ENCODE measurements at places on chromosomes 16 and 17.

DNA sequence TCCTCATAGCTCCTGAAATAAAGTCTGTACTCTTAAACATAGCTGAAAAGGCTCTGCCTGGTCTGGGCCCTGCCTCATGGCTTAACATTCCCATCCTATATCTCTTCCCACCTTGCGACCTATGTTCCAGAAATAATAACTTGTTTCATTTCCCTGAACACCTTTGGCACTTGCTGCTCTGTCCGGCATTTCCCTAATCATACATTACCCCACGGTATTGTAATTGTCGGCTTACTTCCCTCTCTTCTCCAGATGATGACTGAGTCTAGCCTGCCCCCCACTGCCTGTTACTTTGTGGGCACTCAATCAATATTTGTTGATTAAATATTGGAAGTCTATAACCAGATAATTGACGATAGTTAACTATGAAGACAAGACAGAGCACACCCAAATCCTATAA lies 23.3 kb upstream of the SUPT4H1 start:
- no peak for DNase-seq

GRCh38 chr17:68794636-68795434 lies 160.4 kb downstream of the ABCA8 start:
- DNase-seq, result no peak

- DNase-seq, result no peak
These were observed 532.3 kb upstream of the PSMD7 start for GRCh38 chr16:73764321-73764720.

DNA sequence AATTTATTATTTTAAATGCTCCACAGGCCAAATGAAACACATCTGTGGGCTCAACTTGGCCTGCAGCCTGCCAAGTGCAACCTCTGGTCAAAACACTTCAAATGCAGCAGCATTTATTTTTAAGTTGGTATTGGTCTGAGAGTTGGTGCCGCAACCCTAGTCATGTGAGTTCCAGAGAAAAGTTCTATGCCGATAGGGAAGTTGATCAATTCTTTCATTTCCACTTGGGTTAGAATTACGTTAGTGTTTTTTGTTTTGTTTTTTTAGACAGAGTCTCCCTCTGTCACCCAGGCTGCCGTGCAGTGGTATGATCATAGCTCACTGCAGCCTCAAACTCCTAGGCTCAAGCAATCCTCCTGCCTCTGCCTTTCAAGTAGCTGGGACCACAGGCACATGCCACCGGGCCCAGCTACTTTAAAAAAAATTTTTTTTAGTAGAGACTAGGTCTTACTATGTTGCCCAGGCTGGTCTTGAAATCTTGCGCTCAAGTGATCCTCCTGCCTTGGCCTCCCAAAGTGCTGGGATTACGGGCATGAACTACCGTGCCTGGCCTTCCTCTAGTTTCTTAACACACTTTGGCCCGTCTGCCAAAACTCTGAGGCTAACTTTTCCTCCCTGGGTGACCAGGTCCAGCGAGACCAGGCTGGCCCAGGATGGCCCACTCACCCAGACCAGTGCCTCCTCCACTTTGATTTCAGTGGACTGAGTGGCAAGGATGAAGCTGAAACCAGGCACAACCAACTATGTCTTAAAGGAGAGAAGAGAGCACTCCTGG lies 221.1 kb downstream of the MRTFB start:
- no peak for DNase-seq

DNA sequence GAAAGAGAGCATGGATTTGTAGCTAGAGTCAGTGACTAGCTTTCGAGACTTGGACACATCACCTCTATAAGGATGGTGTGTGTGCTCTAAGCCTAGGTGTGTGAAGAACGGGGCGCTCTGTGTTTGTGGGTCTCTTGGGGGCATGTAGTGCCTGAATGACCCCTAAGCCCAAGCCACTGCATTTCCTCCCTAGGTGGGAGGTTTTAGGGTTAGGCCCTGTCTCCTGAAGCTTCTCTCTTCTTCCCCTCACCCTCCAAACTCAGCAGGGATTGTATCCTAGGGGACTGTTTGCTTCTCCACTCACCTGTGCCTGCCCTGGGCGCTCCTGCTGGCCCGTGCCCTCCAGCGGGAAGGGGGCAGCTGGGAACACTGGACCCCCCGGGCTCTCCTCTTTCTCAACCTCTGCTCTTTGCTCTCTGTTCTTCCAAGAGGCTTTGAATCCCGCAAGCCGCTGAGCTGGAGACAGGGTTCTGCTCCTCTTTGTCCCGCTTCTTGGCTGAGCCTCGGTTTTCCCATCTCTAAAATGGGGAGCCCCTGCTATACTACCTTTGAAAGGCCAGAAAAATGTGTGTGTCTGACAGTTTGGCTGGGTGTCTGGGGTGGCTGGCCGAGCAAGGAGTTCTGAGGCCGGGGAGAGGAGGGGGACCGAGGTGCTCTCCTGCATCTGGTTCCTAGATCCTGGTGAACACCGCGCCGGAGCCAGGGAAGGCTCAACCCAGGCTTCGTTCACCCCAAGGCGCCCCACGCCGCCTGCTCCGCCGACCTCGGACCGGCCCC lies 810 bp downstream of the CYGB start:
- DNase-seq, result no peak

DNA sequence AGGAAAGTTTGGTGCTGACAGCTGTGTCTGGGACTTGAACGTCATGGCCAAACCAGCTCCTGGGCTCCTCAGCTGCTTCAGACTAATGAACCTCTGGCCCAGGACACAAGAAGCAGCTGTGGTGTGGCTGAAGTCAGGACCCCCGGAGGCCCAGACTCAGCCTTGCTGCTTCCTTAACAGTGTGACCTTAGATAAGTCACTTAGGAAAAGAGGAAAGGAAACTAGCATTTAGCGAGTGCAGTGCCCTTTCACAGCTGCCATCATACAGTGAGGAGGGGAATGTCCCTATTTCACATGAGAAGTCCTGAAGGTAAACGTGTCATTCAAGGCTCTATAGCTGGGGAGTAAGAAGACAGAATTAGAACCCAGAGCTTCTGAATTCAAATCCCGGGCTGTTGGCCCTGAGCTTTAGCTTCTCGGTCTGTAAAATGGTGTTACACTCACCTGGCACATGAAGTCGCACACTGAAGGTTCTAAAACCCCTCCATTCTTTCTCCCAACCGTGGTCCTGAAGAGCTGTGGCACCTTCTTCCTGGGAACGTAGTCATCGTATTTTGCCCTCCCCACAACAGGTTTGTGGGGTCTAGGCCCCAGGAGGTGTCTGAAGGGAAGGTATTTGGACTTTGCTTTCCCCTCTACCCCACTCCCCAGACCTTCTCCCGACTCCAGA lies 910 bp upstream of the RAMP2 start:
- no peak for DNase-seq

DNA sequence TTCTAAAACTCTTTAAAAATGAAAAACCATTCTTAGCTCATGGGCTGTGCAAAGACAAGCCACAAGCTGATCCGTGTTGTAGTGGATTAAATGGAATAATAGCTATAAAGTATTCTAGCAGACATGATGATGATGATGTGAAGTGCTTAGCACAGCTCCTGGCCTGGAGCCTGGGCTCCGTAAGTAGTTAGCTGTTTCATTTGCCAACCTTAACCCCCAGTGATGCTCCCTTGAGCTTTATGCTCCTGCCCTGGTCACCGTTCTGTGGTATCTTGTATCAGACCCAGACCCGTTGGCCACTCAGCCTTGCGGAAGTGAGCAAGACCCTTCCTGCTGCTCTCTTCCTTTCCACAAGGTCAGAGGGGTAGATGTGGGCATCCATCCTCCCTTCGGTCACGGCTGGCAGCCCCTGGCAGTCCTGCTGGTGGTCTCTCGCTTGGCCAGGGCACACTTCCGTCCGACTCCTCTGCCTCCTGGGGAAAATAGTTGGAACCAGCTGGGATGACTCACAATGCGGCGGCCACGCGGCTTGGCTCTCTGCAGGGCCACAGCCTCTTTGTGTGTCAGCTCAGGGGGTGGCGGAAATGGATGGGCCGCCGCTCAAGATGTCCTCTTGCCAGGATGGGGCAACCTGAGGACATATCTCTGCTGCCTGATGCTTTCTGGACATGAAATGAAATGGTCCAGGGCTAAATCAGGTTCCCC lies 79.1 kb downstream of the GPR139 start:
- no peak for DNase-seq

DNA sequence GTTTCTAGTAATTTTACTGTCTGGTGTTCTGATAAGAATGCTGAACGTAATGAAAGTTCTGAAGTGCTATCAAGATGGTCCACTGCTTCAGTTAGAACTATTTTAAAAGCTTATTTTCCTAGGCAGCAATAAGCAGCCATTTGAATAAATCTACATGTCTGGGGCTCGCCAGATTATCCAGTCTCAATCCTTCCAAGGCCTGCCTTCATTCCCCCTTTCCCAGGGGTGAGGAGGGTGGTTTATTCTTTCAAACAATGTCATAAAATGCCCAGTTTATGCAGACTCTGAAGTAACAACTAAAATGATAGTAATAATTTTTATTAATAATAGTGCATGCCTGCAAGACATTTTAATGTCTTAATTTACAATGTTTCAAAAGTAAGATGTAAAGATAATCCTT lies 2.4 kb downstream of the CDH11 start:
- no peak for DNase-seq

DNA sequence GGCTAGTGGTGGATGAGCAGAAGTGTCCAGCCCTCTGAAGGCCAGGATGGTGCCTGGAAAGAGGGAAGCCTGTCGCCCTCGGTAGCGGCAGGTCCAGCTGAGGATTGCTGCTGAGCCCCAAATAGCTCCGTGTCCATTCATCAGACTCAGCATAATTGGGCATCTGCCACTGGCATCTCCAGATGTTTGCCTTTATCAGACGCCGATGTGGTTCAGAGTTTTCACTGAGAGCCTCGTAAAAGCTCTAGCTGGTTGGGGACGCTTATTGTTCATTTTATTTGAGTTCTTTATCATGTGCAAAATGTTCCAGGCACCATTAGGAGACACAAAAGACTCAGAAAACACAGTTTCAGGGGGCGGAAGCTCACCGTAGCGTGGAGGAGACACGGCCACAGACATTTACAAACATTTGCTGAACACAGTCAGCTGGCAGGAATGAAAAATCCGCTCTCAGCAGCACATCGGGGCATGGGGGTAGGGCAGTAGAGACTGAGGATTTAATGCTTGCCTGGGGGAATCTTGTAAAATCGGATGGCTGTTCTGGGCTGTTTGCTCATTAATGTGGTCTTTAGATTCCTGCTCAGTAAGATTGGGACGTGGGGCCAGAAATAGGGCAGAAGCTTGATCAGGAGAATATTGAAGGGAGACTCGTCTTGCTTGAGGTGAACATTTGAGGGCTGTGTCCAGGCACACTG lies 41.7 kb downstream of the SMPD3 start:
- DNase-seq, result no peak

- DNase-seq, result peak; percentile 37
These were observed 21.4 kb upstream of the CHMP6 start for GRCh38 chr17:80970044-80970761.

GRCh38 chr17:54948380-54948779 lies 20.1 kb downstream of the COX11 start:
- DNase-seq, result no peak

- DNase-seq, result no peak
These were observed 8.3 kb upstream of the SPNS3 start for GRCh38 chr17:4425398-4425797.

DNA sequence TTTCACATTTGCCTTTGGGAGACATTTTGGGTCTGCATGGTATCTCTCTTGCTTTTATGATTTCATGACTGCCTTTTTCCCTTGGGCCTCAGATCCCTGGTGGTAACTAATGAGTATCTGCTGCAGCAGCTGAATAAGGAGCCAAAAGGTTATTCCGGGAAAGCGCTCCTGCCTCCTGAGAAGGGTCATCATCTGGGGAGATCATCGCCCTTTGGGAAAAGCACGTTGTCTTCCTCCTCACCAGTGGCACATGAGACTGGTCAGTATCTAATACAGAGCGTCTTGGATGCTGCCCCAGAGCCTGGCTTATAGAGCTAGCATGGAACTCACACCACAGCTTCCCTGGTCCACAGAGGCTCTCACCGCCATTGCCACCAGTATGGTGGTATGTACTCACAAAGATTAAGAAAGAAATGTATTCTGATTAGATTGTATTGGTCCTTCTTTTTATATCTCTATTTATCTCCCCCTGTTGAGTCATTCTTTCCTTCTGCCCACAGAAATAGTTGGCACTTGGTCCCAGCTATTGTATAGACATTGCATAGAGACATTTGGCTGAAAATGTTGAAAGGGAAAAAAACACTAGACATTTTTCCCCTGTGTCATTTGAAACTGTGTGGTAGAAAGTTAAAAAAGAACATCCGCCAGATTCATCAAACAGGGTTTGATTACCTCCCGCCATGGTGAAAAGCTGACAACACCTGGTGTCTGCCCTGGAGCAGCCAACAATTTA lies 8.4 kb downstream of the TPPP3 start:
- no peak for DNase-seq

- no peak for DNase-seq
These were observed 194.5 kb downstream of the FOXL1 start for GRCh38 chr16:86772671-86773353.

DNA sequence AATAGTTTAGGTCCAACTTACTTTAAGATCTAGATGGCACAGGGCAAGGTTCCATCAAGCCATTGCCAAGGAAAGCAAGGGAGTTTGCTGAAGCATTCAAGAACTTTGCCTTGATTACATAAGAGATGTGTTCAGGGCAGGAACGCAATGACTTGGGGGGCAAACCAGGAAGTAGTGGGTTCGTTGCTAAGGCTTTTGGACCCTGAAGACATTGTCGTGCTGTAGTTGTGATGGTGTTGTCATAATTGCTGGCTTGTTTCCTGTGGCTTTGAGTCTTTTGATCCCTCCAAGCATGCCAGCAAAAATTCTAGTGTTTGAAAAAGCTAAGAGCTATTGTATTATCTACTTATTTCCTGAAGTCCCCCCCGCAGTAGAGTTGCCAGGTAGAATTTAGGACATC lies 70.7 kb upstream of the HNF1B start:
- DNase-seq, result no peak

DNA sequence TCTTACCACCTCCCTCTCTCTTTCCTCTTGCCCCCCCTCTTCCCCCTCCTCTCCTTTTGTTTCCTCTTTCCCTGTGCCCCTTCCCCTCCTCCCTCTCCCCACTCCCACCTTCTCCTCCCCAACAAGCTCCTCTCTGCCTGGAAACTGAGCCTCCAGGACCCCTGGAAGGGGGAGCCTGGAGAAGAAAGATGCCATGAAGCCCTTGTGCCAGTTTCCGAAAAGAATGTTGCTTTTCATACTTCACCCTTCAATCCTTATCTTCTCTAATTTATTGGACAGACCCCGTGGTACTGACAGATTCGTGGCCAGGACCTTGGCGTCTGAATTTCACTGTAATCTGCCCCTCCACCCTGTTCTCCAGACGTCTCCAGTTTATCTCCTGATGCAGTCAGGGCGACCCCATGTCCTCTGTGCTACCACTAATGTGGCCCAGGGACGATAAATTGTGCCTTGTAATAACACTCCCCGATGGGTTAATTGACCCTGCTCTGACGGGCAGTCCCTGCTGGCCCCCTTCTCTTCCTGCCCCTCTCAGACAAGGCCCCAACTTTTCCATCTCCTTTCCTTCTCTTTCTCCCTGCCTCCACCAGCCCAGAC lies 138.4 kb upstream of the GSE1 start:
- DNase-seq, result no peak

- no peak for DNase-seq
These were observed 227.9 kb downstream of the MAF start for GRCh38 chr16:79372503-79373184.
